ENCODE measurements at places on chromosomes 1 and 21.

DNA sequence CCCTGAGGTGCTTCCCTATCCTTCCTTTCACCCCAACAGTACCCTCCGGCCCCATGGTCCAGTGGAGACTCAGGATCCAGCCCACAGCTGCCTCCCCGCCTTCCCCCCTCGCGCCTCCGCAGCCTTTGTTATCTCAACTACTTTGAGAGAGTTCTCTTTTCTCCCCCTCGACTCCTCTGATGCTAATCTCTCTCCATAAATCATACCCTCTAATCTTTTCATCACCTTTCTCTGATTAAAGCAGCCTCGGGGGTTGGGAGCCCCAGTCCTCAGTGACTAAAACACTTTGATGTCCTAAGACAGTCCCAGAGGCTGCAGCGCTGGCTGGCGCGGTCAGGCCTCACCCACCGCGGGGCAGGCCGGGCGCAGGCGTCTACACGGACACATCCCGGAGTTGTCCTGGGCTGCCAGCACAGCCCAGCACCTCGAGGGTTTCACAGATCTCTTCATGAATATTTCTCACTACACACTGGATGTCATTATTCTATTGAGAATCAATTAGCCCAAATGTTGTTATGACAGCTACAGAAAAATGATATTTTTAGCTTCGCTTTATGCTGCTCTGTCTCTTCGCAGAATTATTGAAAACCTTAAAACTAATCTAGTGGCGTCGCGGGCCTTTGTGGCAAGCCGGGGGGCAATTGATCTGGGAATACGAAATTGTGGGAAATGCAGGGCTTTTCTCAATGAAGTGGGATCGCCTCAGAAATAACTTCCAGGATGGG is 289.5 kb downstream of the RRAGC start:
- no peak for DNase-seq

DNA sequence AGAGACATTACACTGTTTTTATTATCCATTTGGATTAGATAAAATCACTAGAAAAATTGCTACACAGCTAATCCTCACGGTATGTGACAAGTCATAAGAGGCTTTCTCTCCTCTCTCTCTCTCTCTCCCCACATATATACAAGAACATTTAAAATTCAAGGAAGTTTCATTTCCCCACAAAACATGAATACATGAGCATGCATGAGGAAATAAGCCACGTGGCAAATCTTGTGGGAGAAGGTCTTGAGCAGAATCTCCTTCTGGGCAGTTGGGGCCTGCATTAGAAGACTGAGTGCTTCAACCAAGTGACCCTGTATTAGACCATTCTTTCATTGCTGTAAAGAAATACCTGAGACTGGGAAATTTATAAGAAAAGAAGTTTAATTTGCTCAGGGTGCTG is 1313.1 kb downstream of the MRPL39 start:
- no peak for DNase-seq

DNA sequence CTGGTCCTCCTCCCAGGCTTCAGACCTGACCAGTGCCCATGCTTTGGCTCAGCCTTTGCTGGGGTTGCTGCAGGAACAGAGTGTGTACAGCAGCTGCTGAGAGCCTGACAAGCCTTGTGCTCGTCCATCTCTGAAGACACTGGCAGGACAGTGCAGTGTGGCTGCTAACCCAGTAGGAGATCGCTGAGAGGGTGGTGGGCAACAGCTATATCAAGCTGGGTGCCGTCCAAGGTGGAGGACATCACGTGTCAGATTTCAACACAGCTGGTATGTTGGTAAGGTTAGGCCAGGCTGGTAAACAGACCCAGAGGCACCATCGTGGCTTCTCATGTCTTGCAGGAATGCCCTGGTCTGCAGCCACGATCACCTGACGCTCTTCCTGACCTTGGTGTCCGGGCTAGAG is 17.9 kb upstream of the SLC25A34 start:
- DNase-seq: no peak

DNA sequence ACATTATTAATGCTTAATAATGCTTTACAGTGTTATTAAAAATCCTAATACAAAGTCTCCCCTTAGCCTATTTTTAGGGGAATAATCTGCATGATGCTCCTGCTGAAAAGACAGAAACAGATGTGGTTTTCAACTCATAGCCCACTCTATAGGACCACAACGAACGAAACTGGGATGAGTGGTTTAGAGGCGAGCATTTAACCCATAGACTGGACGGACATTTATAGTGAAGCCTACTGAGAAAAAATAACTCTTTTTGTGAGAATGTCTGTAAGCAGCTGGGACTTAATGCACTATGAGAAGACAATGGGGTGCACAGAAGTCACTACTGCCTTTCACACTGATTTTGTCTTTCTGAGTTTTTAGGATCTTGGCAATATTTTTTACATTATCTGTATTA is 1599.6 kb upstream of the B3GALT2 start:
- no peak for DNase-seq

DNA sequence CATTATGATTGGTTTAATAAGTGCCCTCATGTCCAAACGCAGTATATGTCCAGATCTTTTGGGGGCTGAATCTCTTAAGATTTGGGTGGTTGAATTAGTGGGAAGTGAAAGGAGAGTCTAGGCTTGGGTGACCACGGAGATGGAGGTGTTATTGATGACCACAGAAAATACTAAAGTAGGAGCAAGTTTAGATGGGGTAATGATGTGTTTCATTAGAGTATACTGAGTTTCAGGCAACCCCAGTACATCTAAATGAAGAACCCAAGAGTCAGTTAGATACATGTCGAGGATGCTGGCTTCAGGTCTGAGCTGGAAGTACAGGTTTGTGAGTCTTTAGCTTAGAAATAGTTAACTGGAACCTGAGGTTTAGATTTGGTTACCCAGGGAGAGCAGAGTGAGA is 6.5 kb upstream of the ZZZ3 start:
- DNase-seq: no peak

DNA sequence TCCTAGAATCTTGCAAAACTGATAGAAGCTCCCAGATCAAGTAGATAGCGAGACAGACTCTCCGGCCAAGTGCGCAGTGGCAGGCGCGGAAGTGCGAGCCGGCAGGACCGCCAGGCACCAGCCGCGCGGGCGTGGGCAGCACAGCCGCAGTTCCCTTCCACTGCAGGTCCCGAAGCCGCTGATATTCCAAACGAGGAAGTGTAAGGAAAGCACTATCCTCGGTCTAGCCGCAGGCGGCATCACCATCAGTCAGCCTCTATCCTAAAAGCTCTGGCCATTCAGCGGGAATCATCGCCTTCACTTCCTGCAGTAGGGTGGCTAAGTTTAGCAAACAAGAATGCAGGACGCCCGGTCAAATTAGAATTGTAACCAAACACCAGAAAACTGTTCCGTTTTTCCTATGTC is 710 bp downstream of the GLRX2 start:
- no peak for DNase-seq

- no peak for DNase-seq
Observed at GRCh38 chr1:229538945-229539344, 19.6 kb downstream of the ABCB10 start.

GRCh38 chr1:212712451-212713303 is 13.0 kb upstream of the BATF3 start:
- no peak for DNase-seq

DNA sequence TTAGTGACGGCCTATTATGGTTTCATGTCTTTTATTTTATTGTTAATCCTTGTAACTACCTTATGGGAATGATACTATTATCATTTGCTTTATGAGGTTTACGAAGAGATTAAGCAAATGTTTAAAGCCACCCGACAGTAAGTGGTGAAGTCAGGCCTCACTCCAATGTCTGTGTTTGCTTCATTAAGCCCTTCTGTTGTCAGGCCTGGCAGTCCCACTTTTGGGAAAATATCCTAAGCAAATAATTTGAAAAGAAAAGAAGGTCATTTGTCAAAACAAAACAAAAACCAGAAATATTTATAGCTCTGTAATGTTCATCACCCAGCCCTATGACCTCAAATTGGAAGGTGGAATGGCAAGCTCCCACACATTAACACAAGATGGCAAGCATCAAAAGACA is 40.7 kb upstream of the USP24 start:
- no peak for DNase-seq

DNA sequence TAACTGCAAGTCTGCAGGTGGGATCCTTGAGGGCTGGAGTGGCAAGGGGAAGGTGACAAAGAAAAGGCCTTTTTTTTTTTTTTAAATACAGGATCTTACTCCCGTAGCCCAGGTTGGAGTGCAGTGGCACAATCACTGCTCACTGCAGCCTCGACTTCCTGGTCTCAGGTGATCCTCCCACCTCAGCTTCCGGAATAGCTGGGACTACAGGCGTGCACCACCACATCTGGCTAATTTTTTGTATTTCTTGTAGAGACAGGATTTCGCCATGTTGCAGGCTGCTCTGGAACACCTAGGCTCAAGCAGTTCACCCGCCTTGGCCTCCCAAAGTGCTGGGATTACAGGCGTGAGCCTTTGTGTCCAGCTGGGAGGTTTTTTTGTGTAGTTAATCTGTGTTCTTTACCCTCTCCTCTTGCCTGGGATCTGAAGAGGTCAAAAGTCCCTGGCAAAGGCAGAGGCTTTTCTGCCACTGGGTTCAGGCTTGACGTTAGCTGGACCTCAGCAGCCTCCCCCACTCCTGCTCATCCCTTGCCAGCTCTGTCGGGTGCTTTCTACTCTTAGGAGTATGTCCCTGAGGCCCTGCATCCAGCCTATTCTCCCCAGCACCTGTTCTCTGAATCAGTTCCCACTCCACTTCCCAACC is 5.2 kb downstream of the IL6R start:
- no peak for DNase-seq

DNA sequence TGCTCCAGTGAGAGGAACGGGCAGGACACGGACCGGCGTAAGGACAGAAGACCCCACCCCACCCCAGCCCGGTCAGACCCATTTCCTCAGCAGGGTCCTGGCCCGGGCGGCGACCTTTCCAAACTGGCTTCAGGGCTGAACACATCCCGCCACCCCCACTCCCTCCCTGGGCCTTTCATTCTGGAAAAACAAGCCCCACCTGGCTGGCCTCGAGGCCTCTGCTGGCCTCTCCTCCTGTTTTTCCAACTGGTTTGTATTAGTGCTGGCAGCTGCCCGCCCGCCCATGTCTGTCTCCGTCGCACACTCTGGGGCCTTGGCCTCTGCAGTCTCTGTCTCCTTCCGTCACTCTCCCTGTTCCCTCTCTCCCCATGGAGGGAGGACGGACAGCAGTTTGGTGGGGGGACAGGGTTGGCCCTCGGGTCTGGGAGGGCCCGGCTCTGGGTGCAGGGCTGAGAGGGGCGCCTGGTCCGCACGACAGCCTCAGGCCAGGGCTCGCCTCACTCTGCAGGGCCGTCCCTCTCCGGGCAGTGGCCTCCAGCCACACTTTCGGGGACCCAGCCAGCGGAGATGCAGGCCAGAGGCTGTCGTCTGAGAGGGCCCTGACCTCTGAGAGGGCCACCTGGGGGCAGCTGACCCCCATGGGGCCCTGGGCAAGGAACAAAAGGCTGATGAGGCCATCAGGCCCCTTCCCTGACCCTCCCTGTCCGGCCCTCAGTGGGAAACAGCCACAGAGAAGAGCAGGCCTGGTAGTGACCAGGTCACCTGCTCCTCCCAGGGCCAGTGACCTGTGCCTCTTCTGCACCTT is 1.5 kb upstream of the MXRA8 start:
- DNase-seq: no peak

GRCh38 chr1:56399795-56400194 is 179.6 kb downstream of the PLPP3 start:
- DNase-seq: no peak

- no peak for DNase-seq
Observed at GRCh38 chr1:187680823-187681222, 852.1 kb downstream of the PLA2G4A start.

DNA sequence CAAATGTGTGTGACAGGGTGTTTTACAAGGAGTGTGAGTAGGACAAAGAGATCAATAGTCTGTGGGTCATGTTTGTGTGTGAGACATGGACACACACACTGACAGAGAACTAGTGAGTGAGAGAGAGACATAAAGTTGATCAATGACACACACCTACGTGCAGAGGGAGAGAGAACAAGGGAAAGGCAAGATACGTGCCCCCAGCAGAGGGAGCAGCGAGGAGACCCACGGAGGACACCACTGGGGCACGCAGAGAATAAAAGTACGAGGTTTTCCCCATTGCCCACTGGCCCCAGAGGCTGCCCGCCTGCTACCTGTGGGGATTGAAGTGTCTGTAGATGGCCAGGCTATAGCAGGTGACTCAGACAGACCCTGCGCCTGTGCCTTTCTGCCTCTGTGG is 130.2 kb upstream of the CSF3R start:
- DNase-seq: no peak

DNA sequence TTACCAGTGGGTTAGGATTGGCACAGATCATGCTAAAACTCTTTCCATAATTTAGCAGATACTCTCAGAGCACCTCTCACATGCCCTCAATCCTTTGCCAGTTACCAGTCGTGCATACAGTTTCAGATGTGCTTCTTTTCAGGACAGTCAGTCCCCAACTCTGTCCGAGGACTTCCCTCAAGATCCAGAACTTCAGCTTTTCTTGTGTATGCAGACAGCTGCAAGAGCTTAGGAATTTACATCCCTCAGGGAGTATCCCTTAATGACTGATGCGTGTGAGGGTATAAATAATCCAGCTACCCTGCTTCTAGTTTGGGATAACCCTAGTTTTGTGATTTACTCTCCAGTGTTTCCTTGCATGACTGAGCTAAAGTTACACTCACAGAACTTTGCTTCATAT is 393.0 kb upstream of the PLXNA2 start:
- DNase-seq: no peak

DNA sequence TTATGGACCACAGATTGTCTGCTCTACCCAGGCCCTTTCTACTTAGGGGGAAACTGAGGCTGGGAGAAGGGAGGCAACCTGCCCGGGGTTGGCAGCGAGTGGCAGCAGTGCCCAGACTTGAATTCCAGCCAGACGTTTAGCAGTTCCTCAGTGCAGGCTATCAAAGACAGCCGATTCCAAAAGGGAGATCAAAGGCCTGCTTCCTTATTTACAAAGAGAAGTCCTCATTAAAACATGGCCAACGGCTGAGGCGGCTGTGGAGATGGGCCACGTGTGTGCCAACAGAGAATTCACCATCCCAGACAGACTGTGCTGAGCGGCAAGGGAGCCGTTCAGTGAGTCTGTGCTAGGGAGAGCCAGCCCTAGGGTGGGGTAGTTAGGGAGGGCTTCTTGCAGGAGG is 27.7 kb downstream of the C1QB start:
- no peak for DNase-seq

- DNase-seq: no peak
Observed at GRCh38 chr1:20634594-20635084, 1.4 kb downstream of the PINK1 start.

GRCh38 chr1:79781261-79781660 is 774.7 kb upstream of the ADGRL4 start:
- DNase-seq: no peak

Data from stimulated activated CD4-positive, alpha-beta T cell treated with anti-CD3 and anti-CD28 coated beads, Interleukin-2, amount 100 ng/mL, for 4 hours (primary cell).